ENCODE measurements at places on chromosomes 1 and 21.

- DNase-seq = no peak
These were observed 6.1 kb downstream of the AKR7A2 start for GRCh38 chr1:19305880-19306279.

- DNase-seq = no peak
These were observed 58.8 kb upstream of the CLDN14 start for GRCh38 chr21:36538761-36539160.

DNA sequence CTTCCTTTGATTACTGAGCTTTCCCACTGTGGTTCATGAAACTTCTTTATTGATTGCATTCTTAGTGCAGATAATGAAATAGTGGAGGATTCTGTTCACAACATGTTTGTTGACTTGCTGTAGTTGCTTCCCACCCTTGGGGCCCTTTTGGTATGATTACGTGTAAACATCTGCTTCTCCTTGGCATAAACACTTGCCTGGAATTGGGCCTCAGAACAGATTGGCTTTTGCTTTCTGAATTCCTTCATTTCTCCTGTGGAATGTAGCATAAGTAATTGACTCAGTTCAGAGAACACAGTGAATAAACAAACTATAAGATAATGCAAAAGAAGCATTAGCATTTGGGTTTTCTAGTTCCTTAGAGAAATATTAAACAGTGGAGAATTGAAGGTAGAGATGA, 59.5 kb upstream of the LAMC2 start:
- no peak for DNase-seq

GRCh38 chr21:26491663-26492062, 81.4 kb downstream of the CYYR1 start:
- DNase-seq = no peak

DNA sequence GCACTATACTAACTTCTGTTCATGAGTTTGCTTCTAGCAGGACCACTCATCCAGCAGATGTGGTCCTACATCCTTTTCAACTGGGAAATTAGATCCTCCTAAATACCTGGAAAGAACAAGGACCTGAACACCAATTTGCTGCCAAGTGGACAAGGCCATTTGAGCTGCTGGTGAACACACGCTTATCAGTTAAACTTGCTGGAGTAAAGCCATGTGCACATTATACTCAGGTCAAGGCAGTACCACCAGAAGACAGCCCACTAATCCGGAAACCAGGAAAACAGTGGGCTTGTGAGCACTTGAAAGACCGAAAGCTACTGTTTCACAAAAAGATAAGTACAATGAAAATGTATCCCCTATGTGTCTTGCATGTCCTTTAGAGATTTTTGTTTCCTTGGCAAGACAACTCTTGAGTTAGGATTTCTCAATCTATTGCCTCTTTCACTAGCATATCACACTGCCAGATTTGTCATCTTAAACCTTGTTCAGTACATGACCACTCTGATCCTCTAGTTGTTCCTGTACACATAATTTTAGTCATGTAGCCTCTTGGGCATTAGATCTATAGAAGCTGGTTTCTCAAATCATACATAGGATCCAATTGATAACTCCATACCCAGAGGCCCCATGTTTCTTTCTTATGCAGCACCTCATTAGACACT, 4.5 kb upstream of the REN start:
- no peak for DNase-seq

GRCh38 chr1:160858507-160858906, 4.2 kb downstream of the CD244 start:
- DNase-seq = no peak

GRCh38 chr1:62989497-62989896, 205.6 kb downstream of the ATG4C start:
- DNase-seq = no peak

DNA sequence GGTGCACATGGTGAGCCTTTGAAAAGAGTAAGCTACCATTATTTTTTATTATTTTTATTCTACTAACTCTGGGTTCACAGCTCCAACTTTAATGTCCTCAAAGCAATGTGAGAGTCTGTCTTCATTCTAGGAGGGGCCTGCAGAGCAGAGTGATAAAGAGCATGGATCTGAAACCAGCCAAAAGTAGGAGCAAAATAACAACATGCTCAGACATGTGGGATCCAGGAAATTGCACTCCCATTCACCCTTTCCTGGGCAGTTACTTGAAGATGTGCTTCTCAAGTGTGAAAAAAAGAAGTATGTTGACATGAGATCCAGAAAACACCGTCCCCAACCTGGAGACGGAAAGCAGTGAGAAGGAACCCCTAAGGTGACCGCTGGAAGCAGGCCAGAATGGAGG, 8.7 kb upstream of the LIN28A start:
- DNase-seq = no peak

DNA sequence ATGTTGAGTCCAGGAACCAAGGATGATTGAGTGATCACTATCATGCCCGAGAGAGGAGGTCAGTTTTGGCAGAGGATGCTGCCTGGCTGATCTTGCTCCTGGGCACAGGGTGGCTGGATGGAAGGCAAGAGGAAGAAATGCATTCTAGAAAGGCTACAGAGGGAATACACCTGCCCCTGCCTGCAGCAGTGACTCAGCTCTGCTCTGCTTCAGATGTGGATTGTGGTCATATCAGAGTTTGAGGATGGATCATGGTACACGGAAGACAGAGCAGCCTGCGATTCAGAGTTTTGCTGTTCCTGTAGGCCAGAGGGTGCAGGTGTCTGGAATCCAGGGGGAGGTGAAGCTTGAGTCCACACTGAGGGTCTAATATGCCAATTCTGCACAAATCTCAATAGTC, 37.2 kb downstream of the PCP4 start:
- no peak for DNase-seq

DNA sequence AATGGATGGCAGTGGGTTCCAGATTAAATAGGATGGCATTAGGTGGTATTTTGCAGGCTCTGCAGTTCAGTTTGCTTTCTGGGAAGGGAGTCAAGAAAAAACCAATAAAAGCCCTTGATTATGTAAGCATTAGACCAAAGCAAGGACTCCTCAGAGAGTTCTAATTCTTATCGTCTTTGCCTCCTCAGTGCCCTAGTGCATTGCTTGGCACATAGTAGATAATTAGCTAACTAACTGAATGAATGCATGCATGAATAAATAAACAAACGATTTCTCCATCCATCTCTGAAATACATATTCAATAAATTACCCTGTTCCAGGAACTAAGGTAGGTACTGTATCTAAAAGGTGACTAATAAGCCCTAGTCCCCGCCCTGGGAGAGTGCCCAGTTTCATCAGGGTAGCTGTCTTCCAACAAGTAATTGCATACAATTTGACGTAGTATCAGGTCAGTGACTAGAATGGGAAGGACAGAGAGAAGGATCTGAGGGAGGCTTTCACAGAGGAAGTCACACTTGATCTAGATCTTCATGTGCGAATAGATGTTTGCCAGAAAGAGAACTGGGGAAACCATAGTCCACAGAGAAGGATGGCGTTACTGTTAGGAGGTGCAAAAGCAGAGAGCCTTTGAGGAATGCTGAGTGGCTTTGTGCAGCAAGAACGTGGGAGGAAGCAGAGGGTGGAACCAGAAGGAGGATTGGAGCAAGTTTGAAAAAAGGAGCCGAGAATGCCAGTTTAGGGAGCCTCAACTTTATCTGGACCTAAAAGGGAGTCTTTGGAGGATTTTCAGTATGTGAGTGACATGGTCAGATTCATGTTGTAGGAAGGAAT, 111.4 kb downstream of the TBX19 start:
- DNase-seq = no peak

DNA sequence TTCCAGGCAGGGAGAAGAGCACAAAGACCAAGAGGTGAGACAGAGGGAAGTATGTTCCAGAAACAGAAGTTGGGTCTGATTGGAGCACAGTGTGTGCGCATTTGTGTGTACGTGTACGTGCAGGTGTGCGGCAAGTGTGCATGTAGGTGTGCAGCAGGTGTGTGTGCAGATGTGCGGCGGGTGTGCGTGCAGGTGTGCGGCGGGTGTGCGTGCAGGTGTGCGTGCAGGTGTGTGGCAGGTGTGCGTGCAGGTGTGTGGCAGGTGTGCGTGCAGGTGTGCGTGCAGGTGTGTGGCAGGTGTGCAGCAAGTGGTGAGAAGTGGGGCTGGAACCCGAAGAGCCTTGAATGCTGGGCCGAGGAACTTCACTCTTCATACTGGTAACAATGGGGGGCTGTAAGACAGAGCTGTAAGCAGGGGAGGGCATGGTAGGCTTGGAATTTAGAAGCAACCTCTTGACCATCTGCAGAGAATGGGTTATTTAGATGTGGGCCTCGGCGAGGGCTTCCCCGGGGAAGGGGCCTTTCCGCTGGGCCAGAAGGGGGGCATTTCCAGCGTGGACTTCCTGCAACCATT, 118.0 kb upstream of the WNT4 start:
- DNase-seq = no peak

DNA sequence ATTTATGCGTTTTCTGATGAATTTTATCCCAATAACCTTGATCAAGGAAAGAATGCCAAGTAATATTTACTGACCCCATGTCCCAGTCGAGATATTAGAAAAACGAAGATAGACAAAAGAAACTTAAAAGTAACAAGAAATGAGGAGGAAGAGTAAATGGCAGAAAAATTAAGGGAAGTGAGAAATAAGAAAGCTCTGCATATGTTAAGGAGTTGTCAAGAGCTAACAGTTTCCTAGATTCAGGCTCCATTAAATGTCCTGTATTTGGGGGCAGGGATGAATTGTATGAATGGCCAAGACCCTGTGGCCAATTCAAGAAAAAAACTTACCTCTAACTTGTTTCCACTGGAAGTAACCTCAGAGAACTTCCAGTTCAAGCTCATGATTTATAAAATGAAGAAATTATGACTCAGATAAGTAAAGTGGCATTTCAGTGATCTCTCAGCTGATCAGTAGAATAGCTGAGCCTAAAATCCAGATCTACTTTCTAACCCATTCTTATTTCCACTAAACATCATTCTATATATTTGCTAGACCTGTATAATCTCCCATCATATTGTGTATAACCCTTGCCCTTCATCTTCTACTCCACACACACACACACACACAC, 73.2 kb downstream of the ZC3H11B start:
- no peak for DNase-seq

DNA sequence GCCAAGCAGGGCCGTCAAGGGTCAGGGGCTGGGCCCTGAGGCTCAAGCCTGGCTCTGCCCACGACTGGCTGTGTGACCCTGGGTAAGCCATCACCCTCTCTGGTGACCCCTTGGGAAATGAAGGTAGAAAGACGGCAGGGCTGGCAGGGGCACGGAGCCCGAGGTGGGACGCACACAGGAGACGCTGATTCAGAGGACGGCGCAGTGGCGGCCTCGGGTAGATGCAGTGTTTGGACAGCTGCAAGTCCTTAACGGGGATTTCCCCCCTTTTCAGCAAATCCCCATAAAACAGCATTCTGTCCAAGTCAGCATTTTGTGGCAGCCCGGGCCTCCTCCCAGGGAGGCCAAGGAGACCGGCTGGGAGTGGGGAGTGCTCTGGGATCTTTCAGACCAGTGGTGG, 16.7 kb downstream of the COL8A2 start:
- peak; percentile 88 for DNase-seq

DNA sequence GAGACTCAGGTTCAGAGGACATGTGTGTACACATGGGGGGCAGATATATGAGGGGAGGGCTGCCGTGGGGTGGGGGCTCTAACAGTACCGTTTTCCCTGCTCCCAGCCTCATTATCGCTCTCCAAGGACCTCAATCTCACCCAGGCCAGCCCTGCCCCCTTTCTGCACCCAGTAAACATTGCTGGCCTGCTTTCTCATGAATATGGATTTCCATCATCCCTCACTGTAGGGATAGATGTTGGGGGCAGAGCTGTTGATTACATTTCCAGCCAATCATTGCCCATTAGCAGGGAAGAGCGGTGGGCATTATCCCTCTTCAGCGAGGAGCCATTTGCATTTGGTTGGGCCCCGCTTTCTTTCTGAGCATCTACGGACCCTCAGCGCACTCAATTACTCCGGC, 273.8 kb downstream of the RPS6KC1 start:
- no peak for DNase-seq

GRCh38 chr21:38527737-38528136, 29.5 kb upstream of the ERG start:
- DNase-seq = no peak

DNA sequence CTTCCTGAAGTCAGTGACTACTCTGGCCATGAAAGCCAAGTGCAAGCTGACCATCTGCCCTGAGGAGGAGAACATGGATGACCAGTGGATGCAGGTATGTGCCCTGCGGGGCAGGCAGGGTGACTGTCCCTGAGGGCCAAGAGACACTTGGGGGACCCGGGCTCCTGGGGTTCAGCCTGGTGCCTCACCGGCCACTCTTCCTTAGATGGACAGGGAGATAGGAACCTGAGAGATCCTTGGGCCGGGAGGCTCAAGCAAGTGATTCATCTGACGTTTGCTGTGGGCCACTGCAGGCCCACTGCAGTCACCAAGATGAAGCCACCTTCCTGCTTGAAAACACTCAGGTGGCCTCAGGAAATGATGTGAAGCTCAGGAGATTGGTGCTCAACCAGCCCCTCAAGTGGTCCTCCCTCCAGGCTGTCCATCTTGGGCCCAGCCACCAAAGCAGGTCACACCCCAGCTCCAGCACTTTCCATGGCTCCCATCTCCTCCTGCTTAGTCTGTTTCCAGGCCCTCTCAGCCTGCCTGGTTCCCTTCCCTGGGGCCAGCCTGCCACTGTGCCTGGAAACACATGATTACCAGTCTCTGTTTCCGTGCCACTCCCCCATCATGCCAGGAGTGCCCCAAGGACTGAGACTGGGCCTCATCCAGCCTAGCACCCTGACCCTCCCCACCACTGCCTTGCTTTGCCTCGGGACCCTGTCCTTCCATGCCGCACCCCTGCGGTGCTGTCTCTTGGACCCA, 25.8 kb upstream of the PADI6 start:
- DNase-seq = no peak

DNA sequence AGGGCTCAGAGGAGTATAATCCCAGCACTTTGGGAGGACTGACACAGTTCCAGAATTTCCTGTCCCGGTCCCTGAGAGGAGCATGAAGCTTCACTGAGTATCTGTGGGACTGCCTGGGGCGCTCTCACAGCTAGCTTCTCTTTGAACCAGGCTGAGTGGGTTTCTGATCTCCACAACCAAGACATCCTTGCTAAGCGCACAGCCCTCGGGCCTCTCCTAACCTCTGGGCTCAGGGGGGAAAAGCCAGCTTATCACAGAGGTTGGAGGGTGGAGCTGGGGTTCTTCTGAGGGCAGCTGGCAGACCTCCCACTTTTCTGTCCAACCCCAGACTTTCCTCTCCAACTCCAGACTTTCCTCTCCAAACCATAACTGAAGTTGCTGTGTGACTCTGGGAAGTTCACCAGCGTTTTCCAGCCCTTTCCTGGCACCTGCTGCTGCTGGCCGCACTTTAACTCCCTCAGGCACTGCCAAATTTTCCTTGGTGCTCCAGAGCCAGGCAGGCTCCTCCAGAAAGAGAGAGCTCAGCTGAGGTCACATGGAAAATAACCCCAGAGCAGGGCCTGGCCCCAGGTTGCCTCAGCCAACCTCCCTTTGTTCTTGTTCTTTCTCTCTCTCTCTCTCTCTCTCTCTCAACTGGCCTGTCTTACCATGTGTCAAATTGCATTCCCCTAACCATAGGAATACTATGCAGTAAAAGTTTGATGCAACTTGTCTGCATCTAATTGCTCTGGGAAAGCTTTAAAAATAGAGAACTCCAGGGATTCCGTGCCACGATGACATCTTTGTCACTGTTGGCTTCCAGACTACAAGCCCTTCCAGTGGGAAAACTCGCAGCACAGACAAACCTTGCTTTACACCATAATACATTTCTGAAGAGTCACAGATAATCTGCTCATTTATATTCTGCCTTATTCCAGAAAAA, 49.5 kb downstream of the OLFML2B start:
- peak; percentile 69 for DNase-seq
